ENCODE measurements at places on chromosomes 11 and 22.

GRCh38 chr11:71452199-71453036 is 585 bp upstream of the NADSYN1 start:
- peaks cover 26% of the 10 kb centered on the region for H3K36me3 ChIP-seq
- no peaks in the 10 kb centered on the region for H3K27me3 ChIP-seq
- H3K4me3 ChIP-seq: peak overlapping the region; percentile 88
- no peak for DNase-seq
- peaks cover 2% of the 10 kb centered on the region for H3K4me1 ChIP-seq

- no peak overlapping the region for H3K4me3 ChIP-seq
- no peak overlapping the region for H3K27ac ChIP-seq
- no peak for DNase-seq
- no peaks in the 10 kb centered on the region for H3K36me3 ChIP-seq
- H3K27me3 ChIP-seq: peaks cover 3% of the 10 kb centered on the region
Measured at GRCh38 chr11:30960387-30960992, 374.3 kb upstream of the MPPED2 start.

- H3K4me3 ChIP-seq: no peak overlapping the region
- H3K27me3 ChIP-seq: no peaks in the 10 kb centered on the region
- peak; percentile 75 for DNase-seq
- no peak overlapping the region for H3K27ac ChIP-seq
- H3K36me3 ChIP-seq: no peaks in the 10 kb centered on the region
- H3K4me1 ChIP-seq: peaks cover 3% of the 10 kb centered on the region
Measured at GRCh38 chr22:41565403-41566054, 4.7 kb downstream of the CSDC2 start.

GRCh38 chr11:13672576-13673210 is 4.2 kb downstream of the FAR1 start:
- H3K4me1 ChIP-seq: no peaks in the 10 kb centered on the region
- no peak overlapping the region for H3K27ac ChIP-seq
- DNase-seq: no peak
- H3K4me3 ChIP-seq: peak overlapping the region; percentile 8
- no peaks in the 10 kb centered on the region for H3K36me3 ChIP-seq

DNA sequence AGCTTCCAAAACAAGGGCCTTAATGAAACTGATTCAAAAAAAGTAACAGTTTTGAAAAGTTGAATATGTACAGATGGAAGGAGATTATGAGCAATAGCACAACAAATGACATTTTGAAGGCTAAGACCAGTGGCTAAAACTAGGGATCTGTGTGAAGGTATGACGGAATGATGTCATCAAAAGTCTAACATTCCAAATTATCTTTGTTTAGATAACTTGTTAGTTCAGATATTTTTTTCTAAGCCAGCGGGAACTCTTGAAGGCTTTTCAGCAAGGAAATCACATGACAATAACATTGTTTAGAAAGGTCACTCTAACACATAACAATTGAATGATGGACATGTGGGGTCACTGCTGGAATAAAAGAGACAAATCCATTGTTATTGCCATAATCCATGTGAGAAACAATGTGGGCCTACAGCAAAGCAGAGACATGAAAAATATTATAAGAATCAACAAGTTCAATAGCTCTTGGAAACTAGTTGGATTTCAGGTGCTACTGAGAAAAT is 260.5 kb downstream of the CASP12 start:
- H3K27me3 ChIP-seq: no peaks in the 10 kb centered on the region
- H3K4me1 ChIP-seq: no peaks in the 10 kb centered on the region
- no peak overlapping the region for H3K27ac ChIP-seq
- H3K36me3 ChIP-seq: no peaks in the 10 kb centered on the region

GRCh38 chr11:1202776-1203504 is 19.9 kb upstream of the MUC5B start:
- DNase-seq: peak; percentile 95
- no peaks in the 10 kb centered on the region for H3K36me3 ChIP-seq
- no peaks in the 10 kb centered on the region for H3K27me3 ChIP-seq
- H3K4me1 ChIP-seq: no peaks in the 10 kb centered on the region

DNA sequence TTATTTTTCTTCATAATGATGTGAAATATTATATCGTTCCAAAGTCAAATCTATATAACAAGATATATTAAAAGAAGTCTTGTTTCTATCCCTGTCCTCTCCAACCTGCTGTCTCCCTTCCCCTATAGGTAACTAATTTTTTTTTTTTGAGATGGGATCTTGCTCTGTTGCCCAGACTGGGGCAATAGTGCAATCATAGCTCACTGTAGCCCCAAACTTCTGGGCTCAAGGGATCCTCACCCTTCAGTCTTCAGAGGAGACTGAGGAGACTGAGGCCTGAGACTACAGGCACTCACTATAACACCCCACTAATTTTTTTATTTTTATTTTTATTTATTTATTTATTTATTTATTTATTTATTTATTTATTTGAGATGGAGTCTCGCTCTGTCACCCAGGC is 10.3 kb upstream of the RELA start:
- H3K4me3 ChIP-seq: no peak overlapping the region
- H3K4me1 ChIP-seq: no peaks in the 10 kb centered on the region
- no peak overlapping the region for H3K27ac ChIP-seq
- H3K36me3 ChIP-seq: no peaks in the 10 kb centered on the region
- no peaks in the 10 kb centered on the region for H3K27me3 ChIP-seq

GRCh38 chr11:118200901-118201680 is 23.7 kb downstream of the JAML start:
- H3K36me3 ChIP-seq: no peaks in the 10 kb centered on the region
- no peak for DNase-seq
- H3K4me3 ChIP-seq: no peak overlapping the region
- H3K27me3 ChIP-seq: peaks cover 36% of the 10 kb centered on the region
- H3K4me1 ChIP-seq: peaks cover 14% of the 10 kb centered on the region
- H3K27ac ChIP-seq: no peak overlapping the region

- no peaks in the 10 kb centered on the region for H3K4me1 ChIP-seq
- H3K27ac ChIP-seq: no peak overlapping the region
- no peaks in the 10 kb centered on the region for H3K27me3 ChIP-seq
- no peak overlapping the region for H3K4me3 ChIP-seq
Measured at GRCh38 chr11:71211631-71212030, 40.7 kb downstream of the SHANK2 start.

- no peak for DNase-seq
- no peak overlapping the region for H3K27ac ChIP-seq
- H3K4me1 ChIP-seq: no peaks in the 10 kb centered on the region
- no peaks in the 10 kb centered on the region for H3K27me3 ChIP-seq
Measured at GRCh38 chr22:47019012-47019790, 256.8 kb downstream of the TBC1D22A start.

GRCh38 chr22:19705181-19705934 is 8.9 kb upstream of the SEPTIN5 start:
- H3K4me3 ChIP-seq: no peak overlapping the region
- no peak overlapping the region for H3K27ac ChIP-seq
- DNase-seq: peak; percentile 96
- no peaks in the 10 kb centered on the region for H3K36me3 ChIP-seq
- H3K4me1 ChIP-seq: peaks cover 7% of the 10 kb centered on the region

DNA sequence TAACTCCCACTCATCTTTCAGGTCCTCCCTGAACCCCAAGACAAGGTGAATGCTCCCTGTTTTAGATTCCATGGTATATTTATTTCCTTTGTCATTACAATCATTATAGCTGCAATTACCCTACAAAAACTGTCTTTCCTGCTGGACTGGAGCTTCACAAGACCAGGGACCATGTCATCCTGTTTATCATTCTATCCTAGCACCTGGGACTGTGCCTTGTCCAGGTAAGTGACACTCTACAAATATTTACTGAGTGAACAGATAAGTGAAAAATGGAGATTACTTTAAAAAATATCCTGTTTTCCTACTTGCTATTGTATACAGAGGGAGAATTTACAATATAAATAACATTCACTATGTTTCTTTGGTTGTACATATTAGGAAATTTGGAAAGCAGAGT is 22.5 kb upstream of the ELF5 start:
- DNase-seq: no peak
- H3K36me3 ChIP-seq: no peaks in the 10 kb centered on the region
- no peak overlapping the region for H3K4me3 ChIP-seq
- H3K27me3 ChIP-seq: peaks cover 7% of the 10 kb centered on the region
- H3K4me1 ChIP-seq: no peaks in the 10 kb centered on the region
- no peak overlapping the region for H3K27ac ChIP-seq

GRCh38 chr22:28009272-28009827 is 90.3 kb upstream of the PITPNB start:
- no peak overlapping the region for H3K27ac ChIP-seq
- H3K4me1 ChIP-seq: no peaks in the 10 kb centered on the region
- peak; percentile 93 for DNase-seq
- no peaks in the 10 kb centered on the region for H3K36me3 ChIP-seq

DNA sequence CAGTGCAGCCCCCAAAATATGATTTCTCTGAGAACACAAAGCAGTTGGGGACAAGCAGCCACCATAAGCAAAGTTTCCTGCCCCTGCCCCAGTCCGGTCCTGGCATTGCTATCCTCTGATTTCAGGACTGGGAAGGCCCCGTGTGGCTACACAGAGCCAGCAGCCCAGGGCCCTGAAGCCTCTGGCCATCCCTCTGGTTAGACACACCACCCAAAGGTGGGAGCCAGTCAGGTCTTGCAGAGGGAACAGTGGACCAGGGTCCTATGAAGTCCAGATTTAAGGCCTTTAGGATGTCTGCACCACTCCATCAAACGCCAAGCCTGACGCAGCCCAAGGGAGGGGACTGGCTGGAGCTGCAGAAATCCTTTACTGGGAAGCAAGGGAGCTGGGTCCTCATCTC is 63.4 kb downstream of the SLC22A12 start:
- peaks cover 22% of the 10 kb centered on the region for H3K4me1 ChIP-seq
- H3K36me3 ChIP-seq: no peaks in the 10 kb centered on the region
- no peaks in the 10 kb centered on the region for H3K27me3 ChIP-seq
- no peak for DNase-seq
- no peak overlapping the region for H3K4me3 ChIP-seq
- H3K27ac ChIP-seq: no peak overlapping the region

- no peaks in the 10 kb centered on the region for H3K27me3 ChIP-seq
- DNase-seq: no peak
- no peak overlapping the region for H3K4me3 ChIP-seq
- H3K4me1 ChIP-seq: no peaks in the 10 kb centered on the region
Measured at GRCh38 chr11:89159974-89160373, 17.7 kb upstream of the TYR start.

GRCh38 chr22:49783926-49784629 is 43.6 kb downstream of the BRD1 start:
- H3K36me3 ChIP-seq: peaks cover 58% of the 10 kb centered on the region
- H3K27ac ChIP-seq: peak overlapping the region; percentile 44
- no peak for DNase-seq
- no peak overlapping the region for H3K4me3 ChIP-seq
- no peaks in the 10 kb centered on the region for H3K27me3 ChIP-seq

DNA sequence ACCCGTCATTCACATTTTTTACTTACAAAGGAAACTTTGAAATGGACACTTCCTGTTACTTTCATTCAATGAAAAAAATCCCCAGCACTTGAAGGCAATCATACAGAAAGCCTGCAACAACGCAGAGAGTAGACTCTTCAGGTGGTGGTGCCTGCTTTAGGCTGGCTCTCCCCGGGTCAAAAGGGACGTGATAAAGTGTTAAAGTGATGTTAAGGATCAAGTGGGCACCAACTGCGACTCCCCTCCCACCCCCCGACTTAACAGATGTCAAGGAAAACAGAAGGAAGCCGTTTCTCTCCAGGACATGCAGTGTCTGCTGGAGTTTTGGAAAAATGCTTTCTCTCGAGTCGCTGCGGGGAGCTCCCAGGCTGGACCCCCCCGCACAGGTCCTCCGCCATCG is 414 bp upstream of the PNPLA3 start:
- peak overlapping the region; percentile 63 for H3K4me3 ChIP-seq
- no peak for DNase-seq
- H3K36me3 ChIP-seq: peaks cover 13% of the 10 kb centered on the region
- H3K27me3 ChIP-seq: no peaks in the 10 kb centered on the region
- peak overlapping the region; percentile 60 for H3K27ac ChIP-seq
- peaks cover 10% of the 10 kb centered on the region for H3K4me1 ChIP-seq

DNA sequence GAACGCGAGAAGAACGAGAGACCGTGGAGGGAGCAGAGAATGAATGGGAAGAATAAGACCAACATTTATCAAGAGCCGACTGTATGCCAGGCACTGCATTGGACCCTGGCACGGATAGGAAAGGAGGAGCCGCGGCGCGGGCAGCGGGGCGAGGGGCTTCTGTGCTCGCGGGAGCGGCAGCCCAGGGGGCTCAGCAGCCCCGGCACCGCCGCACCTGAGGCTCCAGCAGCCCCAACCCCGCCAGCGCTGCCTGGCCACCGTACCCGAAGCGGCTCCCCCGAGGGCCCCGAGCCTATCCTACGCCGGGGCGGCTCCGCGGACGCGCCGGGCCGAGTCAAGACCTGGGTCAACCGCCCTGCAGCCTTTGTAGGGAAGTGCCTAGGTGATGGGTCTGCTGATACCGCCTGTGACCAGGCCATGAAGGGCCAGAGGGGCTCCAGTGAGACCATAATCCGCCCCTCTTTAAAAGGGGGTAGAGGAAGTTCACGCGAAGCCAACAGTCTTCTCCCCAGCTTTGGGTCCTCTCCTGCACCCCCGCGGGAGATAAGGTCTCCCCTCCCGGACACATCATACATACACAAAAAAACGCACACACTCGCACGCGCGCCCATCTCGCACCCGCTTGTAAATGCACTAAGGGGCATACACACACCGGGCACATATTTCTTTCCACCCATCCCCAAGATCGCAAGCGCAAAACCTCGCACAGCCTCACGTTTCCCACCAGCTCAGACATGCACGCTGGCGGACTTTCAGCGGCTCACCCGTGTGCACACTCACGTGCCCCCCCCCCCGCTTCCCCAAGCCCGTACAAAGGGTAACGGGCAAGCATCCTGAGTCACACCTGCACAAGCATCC is 935 bp upstream of the RTN4RL2 start:
- peak overlapping the region; percentile 62 for H3K4me3 ChIP-seq
- H3K36me3 ChIP-seq: no peaks in the 10 kb centered on the region
- peaks cover 1% of the 10 kb centered on the region for H3K4me1 ChIP-seq
- H3K27ac ChIP-seq: no peak overlapping the region
- peaks cover 98% of the 10 kb centered on the region for H3K27me3 ChIP-seq
- DNase-seq: peak; percentile 72

GRCh38 chr11:88303037-88303436 is 34.5 kb downstream of the CTSC start:
- no peak for DNase-seq
- no peaks in the 10 kb centered on the region for H3K27me3 ChIP-seq
- H3K27ac ChIP-seq: no peak overlapping the region
- no peak overlapping the region for H3K4me3 ChIP-seq

DNA sequence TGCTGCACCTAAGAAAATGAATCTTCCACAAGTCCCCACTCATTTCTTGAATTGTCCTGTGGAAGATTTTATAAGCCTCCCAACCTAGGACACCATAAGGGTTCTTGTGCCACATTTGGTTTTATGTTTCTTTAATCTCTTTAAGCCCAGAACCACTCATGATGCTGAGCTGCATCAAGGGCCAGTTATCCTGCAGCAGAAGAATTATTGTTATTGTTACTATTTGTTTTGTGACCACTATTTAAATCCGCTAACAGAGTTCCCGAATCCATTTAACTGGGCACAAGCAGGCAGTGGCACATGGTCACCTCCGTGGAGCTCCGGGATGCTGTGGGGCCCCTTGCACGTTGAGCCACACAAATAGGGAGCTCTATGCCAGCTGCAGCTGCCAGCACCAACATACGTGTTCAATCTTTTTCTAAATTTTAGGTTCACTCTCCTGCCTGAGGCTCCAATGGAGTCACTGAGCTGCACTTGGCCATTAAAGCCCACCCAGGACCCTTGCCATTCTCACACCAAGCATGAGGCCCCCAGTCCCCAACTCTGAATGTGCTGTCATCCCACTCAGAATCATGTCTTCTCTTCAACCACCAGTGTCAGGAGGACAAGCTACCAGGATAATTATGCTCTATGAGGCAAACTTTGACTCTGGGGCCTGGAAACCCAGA is 60.6 kb downstream of the DGCR2 start:
- no peak overlapping the region for H3K4me3 ChIP-seq
- H3K4me1 ChIP-seq: no peaks in the 10 kb centered on the region
- H3K36me3 ChIP-seq: peaks cover 66% of the 10 kb centered on the region
- no peak overlapping the region for H3K27ac ChIP-seq
- H3K27me3 ChIP-seq: no peaks in the 10 kb centered on the region
